ENCODE measurements at places on chromosomes 5 and 9.

GRCh38 chr5:44332285-44332971, 56.8 kb downstream of the FGF10 start:
- no peak for DNase-seq

DNA sequence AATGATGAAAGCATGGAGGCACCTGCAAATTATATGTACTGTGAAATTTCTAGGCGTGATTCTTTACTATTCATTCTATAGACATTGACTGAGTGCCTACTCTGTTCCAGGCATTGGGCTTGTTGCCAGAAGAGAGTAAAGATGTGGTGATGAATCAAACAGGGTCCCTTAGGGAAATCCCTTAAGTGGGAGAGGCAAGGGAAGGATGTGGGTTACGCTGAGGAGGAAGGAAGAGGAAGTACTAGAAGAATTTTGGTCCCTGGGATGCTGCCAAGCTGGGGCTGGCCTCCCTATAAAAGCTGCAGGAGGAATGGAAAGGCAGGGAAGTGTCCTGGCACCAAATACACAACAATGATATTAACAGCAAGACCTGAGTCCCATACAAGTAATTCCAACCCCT, 76.7 kb upstream of the SPOCK1 start:
- DNase-seq, result no peak

DNA sequence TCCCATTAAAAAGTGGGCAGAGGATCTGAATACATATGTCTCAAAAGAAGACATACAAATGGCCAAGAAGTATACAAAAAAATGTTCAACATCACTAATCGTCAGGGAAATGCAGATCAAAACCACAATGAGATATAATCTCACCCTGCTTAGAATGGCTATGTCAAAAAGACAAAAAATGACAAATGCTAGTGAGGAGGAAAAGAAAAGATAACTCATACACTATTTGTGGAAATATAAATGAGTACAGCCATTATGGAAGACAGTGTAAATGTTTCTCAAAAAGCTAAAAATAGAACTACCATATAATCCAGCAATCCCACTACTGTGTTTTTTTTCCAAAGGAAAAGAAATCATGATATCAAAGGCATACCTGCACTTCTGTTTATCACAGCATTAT, 450.7 kb downstream of the EFNA5 start:
- DNase-seq, result no peak

DNA sequence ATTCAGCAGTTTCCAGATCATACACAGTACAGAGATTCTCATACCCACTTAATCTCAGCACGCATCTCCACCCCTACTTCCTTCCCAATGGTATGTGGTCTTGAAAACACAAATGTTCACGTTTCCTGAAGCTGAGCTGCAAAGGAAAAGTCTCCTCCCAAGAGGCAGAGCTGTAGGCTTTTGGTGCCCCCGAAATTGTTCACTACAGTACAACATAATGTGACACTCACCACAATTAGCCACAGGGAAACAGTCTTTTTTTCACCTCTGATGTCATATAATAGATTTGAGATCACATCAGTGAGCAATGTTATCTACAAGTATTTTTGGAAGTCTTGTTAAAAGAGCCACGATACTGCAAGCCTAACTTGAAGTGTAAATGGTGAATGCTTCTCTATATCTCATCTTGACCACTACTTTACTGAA, 40.2 kb downstream of the NFIB start:
- no peak for DNase-seq

DNA sequence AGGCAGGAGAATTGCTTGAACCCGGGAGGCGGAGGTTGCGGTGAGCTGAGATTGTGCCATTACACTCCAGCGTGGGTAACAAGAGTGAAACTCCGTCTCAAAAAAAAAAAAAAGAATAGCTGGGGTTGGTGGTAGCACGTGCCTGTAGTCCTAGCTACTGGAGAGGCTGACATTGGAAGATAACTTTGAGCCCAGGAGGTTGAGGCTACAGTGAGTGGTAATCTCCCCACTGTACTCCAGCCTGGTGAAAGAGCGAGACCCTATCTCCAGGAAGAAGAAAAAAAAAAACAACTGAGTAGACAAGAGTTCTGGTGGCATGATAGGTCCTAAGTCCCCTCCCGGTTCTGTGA, 26.3 kb downstream of the GOLGA2 start:
- no peak for DNase-seq

DNA sequence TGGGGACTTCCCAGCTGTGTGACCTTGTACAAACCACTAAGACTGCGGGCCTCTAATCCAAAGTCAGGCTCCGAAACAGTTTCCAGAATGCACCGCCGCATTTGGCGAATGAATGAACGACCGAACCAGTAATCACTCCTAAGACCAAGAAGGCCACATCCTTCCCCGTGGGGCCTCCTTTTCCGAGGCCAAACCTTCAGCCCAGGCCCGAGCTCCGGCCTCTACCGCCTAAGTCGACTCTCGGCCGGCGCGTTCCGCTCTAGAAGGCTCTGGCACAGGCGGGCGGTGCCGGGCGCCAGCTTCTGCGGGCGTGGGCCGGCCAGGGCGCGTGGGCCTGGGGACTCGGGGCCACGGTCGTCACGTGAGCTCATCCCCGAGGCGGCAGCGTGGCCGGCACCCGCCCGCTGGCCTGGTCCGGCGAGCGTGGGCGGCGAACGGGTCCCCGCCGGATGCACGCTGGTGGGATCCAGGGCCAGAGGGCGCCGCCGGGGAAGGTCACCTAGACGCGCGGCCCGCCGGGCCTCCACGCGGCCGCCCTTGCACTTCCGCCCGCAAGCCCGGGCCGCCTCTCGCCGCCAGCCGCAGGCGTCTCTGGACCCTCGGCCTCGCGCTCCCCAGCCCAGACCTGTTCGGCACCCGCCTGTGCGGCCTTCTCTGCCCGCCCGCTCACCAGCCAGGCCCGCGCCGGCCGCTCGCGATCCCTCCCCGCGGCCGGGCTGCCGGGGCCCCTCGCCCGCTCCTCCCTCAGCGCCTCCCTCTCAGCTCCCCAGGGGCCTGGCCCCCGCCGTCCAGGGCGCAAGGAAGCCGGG, 754 bp downstream of the VDAC1 start:
- peak; percentile 50 for DNase-seq

GRCh38 chr9:91004992-91005391, 203.4 kb downstream of the SYK start:
- DNase-seq, result no peak

DNA sequence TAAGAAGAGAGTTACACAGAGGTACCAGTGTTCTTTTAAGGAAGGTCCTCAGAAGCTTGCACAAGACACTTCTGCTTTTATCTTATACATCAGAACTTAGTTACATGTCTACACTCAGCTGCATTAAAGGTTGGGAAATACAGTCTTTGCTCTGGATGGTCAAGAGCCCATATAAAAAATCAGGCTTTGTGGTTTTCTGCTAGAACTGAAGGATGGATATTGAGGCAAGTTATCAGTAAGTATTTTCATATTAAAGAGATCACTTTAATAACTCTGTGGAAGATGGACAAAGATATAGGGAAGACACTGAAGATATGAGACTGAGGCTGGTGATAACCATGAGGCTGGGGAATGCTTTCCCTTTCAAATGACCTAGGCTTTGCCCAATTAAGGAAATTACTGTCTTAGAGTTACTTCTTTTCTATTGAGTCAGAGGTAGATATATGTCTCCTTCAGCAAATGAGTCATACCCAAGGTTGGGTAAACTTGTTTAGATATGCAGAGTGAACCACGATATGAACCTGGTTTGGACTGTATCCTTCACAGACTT, 87.0 kb upstream of the TNC start:
- no peak for DNase-seq

- no peak for DNase-seq
Observed at GRCh38 chr9:69195668-69196067, 21.6 kb downstream of the TJP2 start.

DNA sequence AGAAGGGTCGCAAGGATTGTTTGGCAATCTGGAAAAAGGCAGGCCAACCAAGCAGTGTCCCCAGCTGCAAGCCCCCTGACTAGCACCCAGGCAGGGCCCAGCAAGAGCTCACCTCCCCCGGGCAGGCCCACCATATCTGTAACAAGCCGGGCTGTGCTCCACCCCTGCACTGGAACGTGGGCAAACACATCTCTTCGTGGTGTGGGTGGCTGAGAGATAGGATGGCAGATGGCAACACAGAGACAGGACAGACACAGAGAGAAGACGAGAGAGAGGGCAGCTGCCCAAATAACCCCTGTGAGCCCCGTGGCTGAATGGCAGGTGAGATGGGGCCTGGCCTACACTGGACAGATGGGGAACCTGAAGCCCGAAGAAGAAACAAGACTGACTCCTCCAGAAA, 9.4 kb downstream of the BBLN start:
- no peak for DNase-seq

DNA sequence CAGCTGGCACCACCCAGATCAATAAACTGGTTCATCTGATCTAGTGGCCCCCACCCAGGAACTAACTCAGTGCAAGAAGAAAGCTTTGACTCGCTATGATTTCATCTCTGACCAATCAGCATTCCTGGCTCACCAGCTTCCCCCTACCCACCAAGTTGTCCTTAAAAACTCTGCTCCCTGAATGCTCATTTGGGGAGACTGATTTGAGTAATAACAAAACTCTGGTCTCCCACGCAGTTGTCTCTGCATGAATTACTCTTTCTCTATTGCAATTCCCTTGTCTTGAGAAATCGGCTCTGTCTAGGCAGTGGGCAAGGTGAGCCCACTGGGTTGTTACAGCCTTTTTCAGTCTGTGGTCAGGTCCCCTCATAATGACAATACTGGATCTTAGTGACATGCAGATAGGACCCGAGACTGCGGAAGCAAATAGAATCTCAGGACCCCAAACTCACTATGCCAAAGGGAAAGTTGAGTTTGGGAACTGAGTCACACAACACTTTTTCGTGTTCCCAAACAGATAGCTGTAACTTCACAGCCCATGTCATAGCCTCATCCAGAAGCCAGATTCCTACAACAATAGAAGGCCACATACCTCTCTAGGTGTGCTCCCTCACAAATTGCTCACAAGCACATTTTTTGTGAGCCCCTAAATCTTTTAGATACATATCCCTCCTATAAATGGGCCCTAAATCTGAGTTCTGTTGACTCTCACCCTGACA, 175.2 kb upstream of the RAI14 start:
- DNase-seq, result no peak

DNA sequence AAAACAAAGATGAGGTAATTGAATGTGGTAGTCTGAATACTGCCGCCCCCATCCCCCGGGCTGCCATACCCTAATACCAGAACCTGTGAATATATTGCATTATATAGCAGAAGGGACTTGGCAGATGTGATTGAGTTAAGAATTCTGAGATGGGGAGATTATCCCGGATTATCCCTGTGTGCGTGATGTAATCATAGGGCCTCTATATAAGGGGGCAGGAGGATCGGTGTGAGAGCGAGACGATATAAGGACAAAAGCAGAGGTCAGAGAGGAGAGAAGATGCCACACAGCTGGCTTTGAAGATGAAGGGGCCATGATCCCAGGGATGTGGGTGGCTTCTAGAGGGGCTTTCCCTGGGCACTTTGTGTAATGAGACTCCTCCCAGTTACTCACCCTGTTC, 101.7 kb upstream of the TLE1 start:
- no peak for DNase-seq

DNA sequence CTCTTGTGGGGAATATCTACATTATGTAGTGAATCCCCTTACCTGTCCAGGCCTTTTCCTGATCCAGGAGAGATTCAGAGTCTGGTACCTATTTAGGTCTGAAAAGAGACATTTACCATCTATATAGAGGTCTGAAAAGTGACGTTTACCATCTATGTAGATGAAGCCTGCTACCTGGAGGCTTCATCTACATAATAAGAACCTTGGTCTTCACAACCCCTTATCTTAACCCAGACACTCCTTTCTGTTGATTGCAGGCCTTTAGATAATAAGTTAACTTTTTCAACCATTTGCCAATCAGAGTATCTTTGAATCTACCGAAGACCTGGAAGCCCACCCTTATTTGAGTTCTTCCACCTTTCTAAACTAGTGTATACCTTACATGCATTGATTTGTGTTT, 113.0 kb upstream of the DMRT1 start:
- no peak for DNase-seq

DNA sequence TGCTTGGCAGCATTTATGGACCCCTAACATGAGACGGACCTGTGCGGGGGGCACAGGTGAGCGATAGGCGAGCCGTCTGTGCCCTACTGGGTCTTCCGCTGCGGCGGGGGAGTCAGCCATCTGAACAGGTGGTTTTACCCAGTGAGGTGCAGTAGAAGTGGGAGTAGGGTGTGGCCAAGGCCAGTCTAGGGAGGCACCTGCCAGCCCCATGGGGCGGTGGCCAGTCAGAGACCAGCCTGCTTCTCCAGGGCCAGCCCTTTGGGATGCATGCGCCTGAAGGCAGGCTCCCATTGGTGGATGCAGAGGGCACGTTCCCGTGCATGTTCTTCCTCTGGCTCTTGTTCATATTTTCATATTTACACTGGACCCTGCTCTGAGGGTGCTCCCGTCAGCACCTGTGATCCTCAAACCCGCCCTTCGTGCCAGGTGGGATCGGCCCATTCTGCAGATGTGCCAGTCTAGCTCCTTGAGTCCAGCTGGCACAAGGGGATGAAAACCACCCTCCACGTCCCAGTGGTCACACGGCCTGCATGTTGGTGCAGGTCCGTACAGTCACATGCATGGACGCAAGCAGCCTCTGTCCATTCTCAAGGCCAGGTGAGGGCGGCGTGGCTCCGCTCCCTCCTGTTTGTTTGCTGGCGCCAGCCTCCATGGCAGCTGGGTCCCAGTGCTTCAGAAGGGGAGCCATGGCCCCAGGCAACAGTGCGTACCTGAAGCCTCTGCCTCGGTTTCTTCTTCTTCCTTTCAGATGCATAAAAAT, 9.0 kb downstream of the COL5A1 start:
- DNase-seq, result no peak

DNA sequence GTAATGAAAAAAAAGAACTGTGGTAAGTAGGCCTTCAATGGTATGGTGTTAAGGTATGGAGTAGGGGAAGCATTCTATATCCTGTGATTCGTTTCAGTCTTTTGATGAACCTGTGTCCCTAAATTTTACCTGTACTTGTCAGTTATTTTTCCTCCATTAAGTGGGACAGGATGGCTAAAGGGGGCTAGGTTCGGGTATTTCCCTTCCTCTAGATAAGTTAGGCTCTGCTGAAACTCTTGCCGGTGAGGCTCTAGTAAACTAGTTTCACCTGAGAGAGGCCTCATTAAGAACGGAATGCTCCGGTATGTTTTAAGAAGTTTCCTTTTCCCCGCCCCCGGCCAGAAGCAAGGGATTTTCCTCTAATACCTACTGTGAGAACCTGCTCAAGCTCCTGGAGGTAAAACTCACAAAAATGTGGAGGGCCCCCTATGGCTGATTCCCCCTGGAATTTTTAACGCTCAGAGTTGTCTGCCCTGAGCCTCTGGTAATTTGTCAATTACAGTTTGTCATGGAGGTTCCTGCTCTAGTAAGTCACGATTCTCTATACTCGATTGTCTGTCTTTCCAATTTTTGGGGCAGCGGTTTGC, 87.7 kb downstream of the MACIR start:
- no peak for DNase-seq
